ENCODE measurements at places on chromosomes 3 and 15. TPM values are rescaled to one million over a fixed set of nuclear protein-coding genes. Genes with fewer than 3 reads are reported as not detected.
A peak's percentile ranks its signal among the peaks of the same experiment; 100 is the strongest.

- peak within 1 kb of the TSS; percentile 39 for H3K27ac ChIP-seq
- H3K4me1 ChIP-seq = peaks cover 13% of the 10 kb centered on the region
- no peaks in the 10 kb centered on the region for H3K27me3 ChIP-seq
- H3K4me3 ChIP-seq = peak within 1 kb of the TSS; percentile 66
Measured at GRCh38 chr3:42653560-42654330, at the start of gene ZBTB47. Gene ZBTB47 (plus strand): TSS chr3:42653697. CDS start chr3:42658356, 4,659 bp downstream.

- no peaks in the 10 kb centered on the region for H3K27me3 ChIP-seq
- H3K36me3 ChIP-seq = no peaks in the 10 kb centered on the region
- H3K4me3 ChIP-seq = no peak overlapping the region
- H3K4me1 ChIP-seq = no peaks in the 10 kb centered on the region
- DNase-seq = no peak
- H3K27ac ChIP-seq = no peak overlapping the region
Measured at GRCh38 chr3:182058488-182058887, 346.8 kb downstream of the SOX2 start.

- no peak overlapping the region for H3K4me3 ChIP-seq
- peaks cover 16% of the 10 kb centered on the region for H3K27me3 ChIP-seq
- peaks cover 16% of the 10 kb centered on the region for H3K4me1 ChIP-seq
- H3K36me3 ChIP-seq = no peaks in the 10 kb centered on the region
- H3K27ac ChIP-seq = no peak overlapping the region
Measured at GRCh38 chr3:192516820-192517219, 210.5 kb downstream of the FGF12 start.

FBXW12 gene
- not detected for total RNA-seq

GRCh38 chr15:59830098-59830497, 141.0 kb upstream of the BNIP2 start:
- H3K4me1 ChIP-seq = no peaks in the 10 kb centered on the region
- H3K36me3 ChIP-seq = no peaks in the 10 kb centered on the region
- no peak overlapping the region for H3K4me3 ChIP-seq
- H3K27me3 ChIP-seq = no peaks in the 10 kb centered on the region
- H3K27ac ChIP-seq = no peak overlapping the region
- no peak for DNase-seq

Data from liver (tissue), 10 donors.